Hindlimb muscle (tissue), 1 donor: ENCODE measurements at places on chromosomes 5 and 9.

DNA sequence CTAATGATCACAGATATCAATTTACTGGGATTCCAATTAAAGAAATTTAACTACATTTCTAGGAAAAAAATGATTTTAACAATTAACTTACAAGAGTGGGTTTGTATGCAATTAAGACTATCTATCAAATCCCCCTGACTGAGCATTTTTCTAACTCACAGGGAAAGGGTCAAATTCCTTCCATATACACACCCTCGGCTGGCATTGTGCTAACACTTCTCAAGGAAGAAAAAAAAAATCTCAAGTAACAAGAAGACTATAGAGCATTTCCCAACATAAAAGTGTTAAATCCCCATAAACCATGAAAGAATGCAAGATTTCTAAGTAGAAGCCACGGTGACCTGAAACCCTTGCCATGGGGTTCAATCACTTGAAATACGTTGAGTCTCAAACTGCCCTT lies 368.8 kb downstream of the GLIS3 start:
- no peak for DNase-seq

- no peak for DNase-seq
These were observed 978 bp downstream of the P4HA2 start for GRCh38 chr5:132226516-132227234.

DNA sequence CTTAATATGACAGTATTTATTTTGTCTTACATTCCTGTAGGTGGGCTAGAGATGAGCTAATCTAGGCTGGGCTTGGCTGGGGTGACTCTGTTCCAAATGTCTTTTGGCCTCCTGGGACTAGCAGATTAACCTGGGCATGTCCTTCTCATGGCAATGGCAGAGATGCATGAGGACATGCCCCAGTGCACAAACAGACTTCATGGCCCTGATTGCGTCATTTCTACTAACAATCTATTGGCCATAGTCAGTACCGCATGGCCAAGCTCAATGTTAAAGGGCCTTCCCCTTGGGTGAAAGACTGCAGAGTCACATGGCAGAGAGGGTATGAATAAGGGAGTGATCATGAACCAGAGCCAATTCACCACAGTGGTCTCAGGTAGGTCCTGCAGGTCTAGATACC lies 313.4 kb downstream of the MSX2 start:
- DNase-seq: no peak

GRCh38 chr9:137610944-137611343 lies 5.5 kb downstream of the ARRDC1 start:
- DNase-seq: no peak

GRCh38 chr9:98791608-98792490 lies 4.5 kb downstream of the ANKS6 start:
- DNase-seq: no peak

DNA sequence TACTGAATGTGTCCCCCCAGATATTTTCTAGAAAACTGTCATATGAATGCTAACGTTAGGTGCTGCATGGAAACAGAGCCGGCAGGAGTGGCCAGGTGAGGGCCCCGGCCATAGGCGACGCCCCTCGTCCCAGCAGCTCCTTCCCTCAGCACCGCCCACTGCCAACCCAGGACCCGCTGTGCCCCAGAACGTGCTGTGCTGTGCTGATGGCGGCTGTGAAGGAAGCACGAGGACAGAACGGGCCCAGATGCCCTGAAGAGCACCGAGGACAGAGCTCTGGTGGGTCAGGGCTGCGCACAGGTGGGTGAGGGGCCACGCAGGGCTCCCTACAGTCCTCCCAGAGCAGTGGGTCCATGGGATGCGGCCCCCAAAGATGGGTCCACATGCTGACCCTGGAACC lies 30.3 kb downstream of the LPCAT1 start:
- DNase-seq: no peak

- no peak for DNase-seq
These were observed 210.5 kb downstream of the NXNL2 start for GRCh38 chr9:88745276-88746001.

DNA sequence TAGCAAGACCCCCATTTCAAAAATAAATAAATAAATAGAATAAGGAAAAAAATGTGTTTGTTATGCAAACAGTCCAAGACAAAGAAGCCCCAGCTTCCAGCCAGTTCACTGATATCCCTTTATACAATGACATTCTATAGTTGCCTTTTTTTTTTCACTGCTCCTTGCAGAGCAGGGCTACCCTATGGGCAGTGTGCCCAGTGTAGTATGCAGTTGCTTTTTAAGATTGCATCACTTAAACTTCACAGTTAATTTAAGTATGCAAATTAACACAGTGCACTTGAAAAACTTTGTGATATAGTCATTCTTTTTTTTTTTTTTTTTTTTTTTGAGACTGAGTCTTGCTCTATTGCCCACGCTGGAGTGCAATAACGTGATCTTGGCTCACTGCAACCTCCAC lies 40.8 kb upstream of the ARRDC3 start:
- no peak for DNase-seq

DNA sequence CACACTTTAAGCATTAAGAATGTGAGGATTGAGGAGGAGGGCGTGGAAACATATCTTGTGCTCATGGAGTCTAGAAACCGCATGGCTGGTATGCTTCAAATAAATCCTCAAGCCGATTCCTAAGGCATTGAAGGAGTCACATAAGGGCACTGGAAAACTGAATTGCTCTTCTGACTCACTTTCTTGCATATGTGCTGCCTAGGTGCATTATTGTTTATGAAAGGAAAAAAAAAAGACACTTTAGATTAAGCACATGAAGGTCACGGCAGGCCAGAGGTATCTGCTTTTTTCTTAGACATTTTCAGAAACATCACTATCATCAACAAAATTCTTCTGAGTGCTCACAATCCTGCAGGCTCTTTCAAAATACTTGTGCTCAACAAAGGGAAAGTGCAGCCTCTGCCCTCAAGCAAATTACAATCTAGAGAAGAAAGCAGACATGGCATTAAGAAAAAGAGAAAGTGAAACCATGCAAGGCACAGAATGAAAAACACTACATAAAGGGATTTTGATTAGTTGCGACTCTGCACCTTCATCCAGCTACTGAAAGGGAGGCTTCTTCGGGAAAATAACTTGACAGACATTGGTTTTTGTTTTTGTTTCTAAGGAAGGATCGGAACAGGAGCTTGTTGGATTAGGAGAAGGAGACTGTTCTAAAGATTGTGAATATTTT lies 2117.6 kb downstream of the MAT2B start:
- no peak for DNase-seq

DNA sequence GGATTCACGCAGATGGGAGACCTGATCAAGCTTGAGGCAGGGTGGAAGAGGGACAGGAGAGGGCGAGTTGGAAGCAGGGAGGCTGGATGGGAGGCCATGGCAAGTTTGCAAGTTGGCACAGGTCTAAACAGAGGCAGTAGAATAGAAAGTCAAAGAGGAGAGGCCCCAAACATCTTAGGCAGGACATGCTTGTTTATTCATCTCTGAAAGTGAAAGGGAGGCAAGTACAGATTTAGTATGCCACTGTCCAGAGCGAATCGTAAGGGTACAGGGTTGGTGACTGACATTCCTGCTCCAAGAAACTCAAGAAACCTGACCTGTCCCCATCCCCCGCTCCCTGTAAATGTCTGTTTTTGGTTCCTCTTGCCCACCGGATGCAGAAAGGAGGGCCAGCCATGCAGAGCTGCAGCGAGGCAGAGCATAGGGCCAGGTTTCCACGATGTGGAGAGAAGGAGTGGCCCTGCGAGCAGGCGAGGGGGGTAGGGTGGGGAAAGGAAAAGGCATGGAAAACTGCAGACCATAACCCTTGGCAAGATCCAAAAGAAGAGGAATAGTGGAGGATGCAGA lies 96.2 kb upstream of the BOD1 start:
- no peak for DNase-seq

- peak; percentile 20 for DNase-seq
These were observed 770.2 kb upstream of the FAM174A start for GRCh38 chr5:99765011-99765410.

DNA sequence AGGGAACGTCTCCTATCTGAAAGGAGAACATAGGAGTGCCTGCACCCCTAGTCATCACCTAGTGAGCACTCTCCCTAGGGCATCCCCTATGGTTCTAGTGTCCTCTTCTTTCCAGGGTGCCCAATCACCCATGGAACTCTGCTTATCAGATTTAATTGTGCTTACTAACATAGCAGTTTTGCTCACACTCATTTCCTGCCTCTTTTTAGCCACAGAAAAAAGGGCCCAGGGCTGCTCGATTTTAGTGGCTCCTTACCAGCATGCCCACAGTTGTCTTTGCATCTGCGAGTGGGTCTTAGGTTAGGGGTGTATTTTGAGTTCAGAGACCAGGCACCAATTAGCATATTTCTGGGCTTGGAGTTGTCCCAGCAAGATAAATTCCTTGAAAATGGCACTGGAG lies 1110.2 kb downstream of the TAF11L14 start:
- no peak for DNase-seq
